ENCODE measurements at places on chromosomes 13 and 19. TPM values are rescaled to one million over a fixed set of nuclear protein-coding genes. Genes with fewer than 3 reads are reported as not detected.

The ZNF530 gene
- 1.6 TPM for polyA plus RNA-seq

DNA sequence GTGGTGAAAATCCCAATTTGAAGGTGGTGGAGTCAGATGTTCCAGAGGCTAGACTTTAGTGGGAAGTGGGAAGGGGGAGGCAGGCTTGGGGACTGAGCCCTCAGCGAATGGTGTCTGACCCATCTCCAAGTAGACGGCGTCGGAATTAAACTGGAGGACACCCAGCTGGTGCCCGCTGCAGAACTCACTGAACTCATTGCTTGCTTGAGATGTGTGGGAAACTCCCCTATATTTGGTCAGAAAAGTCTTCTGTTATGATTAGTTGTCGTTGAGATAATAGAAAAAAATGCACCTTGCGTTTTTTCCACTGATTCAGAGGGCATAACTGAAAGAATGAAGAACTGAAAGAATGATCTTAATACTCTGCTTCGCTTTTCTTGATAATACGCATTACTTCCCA lies 871 bp upstream of the ZNF583 start:
- no peak for DNase-seq

DNA sequence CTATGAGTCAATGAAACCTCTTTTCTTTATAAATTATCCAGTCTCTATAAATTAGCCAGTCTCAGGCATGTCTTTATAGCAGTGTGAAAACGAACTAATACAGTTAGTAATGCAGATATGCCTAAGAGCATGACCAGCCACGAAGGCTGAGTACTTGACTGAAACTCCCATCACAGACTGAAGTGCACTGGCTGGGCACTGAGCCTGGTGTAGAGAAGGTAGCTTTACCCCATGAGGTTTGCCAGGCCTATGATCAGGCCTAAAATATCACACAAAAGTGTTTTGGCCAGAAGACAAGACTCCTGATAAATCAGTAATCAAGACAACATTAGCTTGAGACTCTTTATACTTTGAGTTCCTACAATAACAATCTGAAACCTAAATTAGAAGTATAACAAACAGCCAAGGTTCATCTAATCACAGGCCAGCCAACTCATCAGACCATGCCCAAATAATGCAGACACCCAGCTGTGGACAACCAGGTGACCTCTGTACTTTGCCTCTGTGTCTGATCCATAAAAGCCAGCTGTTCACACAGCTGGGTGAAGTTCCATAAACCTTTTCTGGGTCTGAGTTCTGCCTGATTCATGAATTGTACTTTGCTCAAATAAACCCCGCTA lies 771.8 kb upstream of the SLITRK1 start:
- DNase-seq: no peak

- no peak for DNase-seq
Observed at GRCh38 chr13:32759152-32759551, 172.9 kb downstream of the PDS5B start.

GRCh38 chr13:38483623-38484022 lies 134.0 kb downstream of the UFM1 start:
- no peak for DNase-seq

The C19orf67 gene
- polyA plus RNA-seq: 0.32 TPM

GRCh38 chr13:113141601-113141970 lies 16.9 kb upstream of the PROZ start:
- DNase-seq: no peak

- peak; percentile 94 for DNase-seq
Observed at GRCh38 chr19:45677351-45678230, 9.6 kb downstream of the GIPR start.

The IGFL3 gene
- polyA plus RNA-seq: not detected

Data from HepG2 (cell line).